ENCODE measurements at places on chromosomes 7 and 10. TPM values are rescaled to one million over a fixed set of nuclear protein-coding genes. Genes with fewer than 3 reads are reported as not detected.

DNA sequence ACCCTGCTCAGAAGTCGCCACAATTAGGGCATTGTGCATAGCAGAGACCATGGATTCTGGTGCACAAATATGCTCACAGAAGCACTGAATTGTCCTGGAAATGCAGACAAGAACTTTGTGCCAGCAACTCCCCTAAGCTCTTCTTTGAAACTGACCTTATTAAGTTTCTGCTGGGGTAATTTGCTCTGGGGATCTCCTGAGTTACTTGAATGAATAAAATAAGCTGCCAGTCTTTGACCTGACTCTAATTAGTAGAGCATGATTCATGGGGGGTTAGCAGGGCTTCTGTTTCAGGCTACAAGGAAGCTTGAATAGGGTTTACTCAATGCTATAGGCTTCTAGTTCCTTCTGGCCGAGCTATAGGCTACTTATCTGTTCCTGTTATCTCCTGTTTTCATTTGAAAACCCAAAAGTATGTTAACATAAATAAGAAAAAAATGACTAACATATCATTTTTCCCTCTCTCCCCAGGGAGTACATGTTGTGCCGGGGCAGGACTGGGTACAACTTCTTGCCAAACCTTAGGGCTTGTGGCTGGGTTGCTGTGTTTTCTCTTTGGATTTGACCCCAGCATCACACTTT, 169.0 kb upstream of the TMEM229A start:
- no peak for DNase-seq
- peaks cover 2% of the 10 kb centered on the region for H3K36me3 ChIP-seq
- no peak overlapping the region for H3K4me3 ChIP-seq

- H3K36me3 ChIP-seq = no peaks in the 10 kb centered on the region
- no peaks in the 10 kb centered on the region for H3K4me1 ChIP-seq
- no peak overlapping the region for H3K27ac ChIP-seq
- H3K27me3 ChIP-seq = peaks cover 61% of the 10 kb centered on the region
- DNase-seq = no peak
Measured at GRCh38 chr7:41699516-41699915, 3.4 kb downstream of the INHBA start.

DNA sequence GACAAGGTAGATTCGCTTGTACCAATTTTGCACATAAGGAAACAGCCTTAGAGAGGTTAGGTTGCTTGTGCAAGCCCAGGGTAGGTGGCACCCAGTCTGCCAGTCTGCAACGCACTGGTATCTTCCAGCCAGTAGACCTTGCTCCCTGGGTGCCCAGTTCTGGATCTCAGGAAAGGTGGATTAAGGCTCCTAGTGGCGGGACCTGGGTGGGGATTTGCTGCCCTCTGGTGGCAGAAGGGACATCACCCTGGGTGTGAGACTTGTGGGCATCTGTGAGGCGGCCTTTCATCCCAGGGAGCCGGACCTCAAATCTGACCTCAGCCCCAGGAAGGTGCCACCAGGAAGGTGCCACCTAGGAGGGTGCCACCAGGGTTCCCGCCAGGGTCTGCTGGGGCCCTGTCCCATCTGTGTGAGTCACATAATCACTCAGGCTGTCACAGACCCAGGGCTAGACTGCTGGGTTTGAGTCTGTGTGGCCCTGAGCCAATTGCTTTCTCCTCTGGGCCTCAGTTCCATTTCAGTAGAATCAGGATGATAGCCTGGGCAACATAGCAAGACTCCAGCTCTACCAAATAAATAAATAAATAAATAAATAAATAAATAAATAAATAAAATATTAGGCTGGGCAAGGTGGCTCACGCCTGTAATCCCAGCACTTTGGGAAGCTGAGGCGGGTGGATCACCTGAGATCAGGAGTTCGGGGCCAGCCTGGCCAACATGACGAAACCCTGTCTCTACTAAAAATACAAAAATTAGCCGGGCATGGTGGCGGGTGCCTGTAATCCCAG, 5.3 kb upstream of the PRKRIP1 start:
- H3K4me3 ChIP-seq = no peak overlapping the region
- no peak overlapping the region for H3K27ac ChIP-seq
- DNase-seq = peak; percentile 74
- H3K36me3 ChIP-seq = peaks cover 3% of the 10 kb centered on the region
- peaks cover 17% of the 10 kb centered on the region for H3K4me1 ChIP-seq

GRCh38 chr10:123967626-123968243, 76.1 kb upstream of the CPXM2 start:
- no peaks in the 10 kb centered on the region for H3K36me3 ChIP-seq
- no peaks in the 10 kb centered on the region for H3K4me1 ChIP-seq
- H3K4me3 ChIP-seq = no peak overlapping the region
- DNase-seq = peak; percentile 72
- peaks cover 69% of the 10 kb centered on the region for H3K27me3 ChIP-seq
- no peak overlapping the region for H3K27ac ChIP-seq

DNA sequence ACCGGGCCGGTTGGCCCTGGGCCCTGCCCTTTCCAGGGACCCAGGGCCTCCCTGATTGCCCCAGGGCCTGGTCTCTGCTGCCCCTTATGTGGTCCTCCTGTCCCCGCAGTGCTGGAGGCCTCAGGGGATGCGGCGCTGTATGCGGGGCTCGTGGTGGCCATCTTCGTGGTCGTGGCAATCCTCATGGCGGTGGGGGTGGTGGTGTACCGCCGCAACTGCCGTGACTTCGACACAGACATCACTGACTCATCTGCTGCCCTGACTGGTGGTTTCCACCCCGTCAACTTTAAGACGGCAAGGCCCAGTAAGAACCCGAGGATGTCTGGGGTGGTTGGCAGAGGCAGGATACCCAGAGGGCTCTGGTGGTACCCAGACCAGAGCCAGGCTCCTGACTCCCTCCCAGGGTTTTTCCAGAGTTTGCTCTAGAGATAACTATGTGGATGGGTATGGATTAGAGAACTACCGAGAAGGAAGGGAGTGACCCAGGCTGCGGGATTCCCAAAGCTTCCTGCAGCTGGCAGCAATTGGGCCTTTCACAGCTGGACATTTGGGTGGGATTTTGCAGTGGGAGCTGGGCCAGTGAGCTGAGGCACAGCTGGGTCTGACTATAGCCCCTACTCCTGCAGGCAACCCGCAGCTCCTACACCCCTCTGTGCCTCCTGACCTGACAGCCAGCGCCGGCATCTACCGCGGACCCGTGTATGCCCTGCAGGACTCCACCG, 28.1 kb upstream of the SLC29A3 start:
- H3K36me3 ChIP-seq = no peaks in the 10 kb centered on the region
- no peak overlapping the region for H3K27ac ChIP-seq
- H3K27me3 ChIP-seq = no peaks in the 10 kb centered on the region
- no peak for DNase-seq
- H3K4me3 ChIP-seq = no peak overlapping the region

DNA sequence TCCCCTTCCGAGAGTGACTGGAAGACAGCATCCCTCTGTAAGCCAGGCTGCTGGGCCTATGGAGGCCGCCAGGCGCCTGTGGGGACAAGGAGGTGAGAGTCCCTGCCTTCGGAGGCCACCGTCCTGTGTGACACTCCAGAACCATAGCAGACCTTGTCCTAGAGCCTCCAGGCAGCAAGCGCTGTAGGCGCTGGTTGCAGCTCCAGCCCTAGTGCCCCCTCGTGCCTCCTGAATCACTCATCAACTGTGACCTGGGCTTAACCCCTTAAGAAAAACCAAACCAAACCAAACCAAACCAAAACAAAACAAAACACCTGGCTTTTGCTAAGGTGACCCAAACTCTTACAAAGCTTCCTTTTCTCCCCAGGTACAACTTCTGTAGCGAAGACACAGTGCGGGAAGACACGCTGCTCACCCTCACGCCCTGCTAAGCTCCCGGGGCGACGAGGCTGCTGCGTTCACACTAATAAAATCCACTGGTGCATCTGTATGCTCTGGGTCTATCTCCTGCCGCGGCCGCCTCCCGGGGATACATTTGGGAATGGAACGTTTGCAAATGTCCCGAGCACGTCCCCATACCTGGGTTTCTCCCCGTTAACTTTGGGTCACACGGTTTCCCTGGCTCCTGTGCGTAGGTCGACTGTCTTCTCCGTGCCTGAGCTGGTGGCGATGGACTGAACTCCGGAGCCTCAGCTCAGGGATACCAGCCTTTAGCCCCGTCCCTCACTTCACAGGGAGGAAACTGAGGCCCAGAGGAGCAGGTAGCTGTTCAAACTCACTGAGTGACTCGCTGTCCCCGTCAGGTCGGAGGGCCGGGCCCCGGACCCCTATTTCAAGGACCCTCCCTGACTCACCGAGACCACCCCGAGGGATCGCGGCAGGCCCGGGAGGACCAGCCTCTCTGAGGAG, 11.8 kb upstream of the PNLIPRP2 start:
- H3K27ac ChIP-seq = no peak overlapping the region
- H3K36me3 ChIP-seq = no peaks in the 10 kb centered on the region
- no peak overlapping the region for H3K4me3 ChIP-seq
- no peaks in the 10 kb centered on the region for H3K4me1 ChIP-seq

GRCh38 chr7:88276605-88277153, 30.0 kb downstream of the STEAP4 start:
- no peak overlapping the region for H3K4me3 ChIP-seq
- H3K27ac ChIP-seq = no peak overlapping the region
- H3K36me3 ChIP-seq = no peaks in the 10 kb centered on the region
- H3K4me1 ChIP-seq = no peaks in the 10 kb centered on the region
- H3K27me3 ChIP-seq = peaks cover 5% of the 10 kb centered on the region

- peak; percentile 35 for DNase-seq
- no peaks in the 10 kb centered on the region for H3K4me1 ChIP-seq
- no peak within 1 kb of the TSS for H3K27ac ChIP-seq
- H3K4me3 ChIP-seq = peak within 1 kb of the TSS; percentile 78
- no peaks in the 10 kb centered on the region for H3K36me3 ChIP-seq
Measured at GRCh38 chr10:43076876-43077420, at the start of gene RET. Gene RET, plus strand, starts transcription at chr10:43077069. Its CDS starts 190 bp downstream, at chr10:43077259.

DNA sequence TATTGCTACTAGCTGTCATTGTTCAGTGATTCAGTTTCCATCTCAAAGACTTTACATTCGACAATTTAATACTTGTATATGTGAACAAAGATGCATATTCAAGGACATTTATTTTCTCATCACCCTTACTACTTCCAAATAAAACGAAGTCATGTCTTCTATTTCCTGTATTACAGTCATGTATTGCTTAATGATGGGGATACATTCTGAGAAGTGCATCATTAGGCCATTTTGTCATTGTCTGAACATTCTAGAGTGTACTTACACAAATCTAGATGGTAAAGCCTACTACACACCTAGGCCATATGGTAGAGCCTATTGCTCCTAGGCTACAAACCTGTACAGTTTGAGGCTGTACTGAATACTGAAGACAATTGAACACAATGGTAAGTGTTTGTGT, 6.5 kb downstream of the C10orf95 start:
- H3K27ac ChIP-seq = no peak overlapping the region
- peaks cover 10% of the 10 kb centered on the region for H3K4me1 ChIP-seq
- no peaks in the 10 kb centered on the region for H3K27me3 ChIP-seq
- no peak for DNase-seq
- H3K36me3 ChIP-seq = no peaks in the 10 kb centered on the region
- no peak overlapping the region for H3K4me3 ChIP-seq

DNA sequence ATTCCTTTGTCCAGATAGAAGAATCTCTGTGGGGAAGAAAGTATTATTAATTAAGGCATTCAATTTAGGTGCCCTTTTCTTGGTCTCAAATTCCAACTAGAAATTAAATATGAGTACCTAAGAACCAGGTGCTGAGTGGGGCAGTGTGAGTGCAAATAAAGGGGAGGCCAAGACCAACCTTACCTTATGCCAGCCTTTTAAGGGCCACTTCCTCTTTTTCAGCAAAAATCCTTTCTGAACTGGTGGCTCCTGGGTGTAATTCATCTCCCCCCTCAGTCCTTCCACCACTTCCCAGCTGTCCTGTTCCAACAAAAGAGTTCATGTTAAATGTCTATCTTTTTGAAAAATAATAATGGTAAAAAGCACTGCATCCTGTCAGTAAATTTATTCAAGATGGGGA, 108.2 kb downstream of the OSBPL3 start:
- H3K27me3 ChIP-seq = no peaks in the 10 kb centered on the region

DNA sequence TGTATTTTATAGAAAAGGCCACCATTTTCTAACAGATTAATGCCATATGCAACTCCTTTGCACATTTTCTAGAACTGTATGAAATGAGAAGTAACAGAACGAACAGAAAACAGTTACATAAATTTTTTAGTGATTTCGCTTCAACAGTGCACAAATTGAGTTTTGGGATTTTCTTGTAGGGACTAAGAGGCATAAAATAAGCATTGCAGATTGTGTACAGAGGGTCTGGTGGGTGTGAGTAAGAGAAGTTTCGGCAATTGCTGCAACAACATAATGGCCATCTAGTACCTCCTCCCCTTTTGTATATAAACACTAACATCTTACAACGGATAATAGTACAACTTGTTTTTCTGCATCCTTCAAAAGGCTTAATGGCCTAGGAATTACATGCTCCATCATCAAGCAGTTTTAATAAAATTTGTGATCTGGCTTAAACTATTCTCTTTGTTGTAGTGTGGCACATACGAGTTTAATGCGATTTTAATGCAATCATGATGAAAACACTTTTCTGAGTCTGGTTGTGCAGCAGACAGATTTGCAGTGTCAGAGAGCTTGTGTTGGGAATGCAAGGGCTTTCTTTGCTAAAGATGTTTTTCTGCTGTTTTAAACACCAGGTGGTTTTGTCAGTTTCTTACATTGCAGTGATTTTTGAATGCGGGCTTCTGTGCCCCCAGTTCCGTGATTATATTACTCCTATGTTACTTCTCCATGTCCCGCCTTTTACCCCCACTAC, 2.9 kb downstream of the GLCCI1 start:
- peaks cover 45% of the 10 kb centered on the region for H3K4me1 ChIP-seq
- DNase-seq = no peak
- H3K4me3 ChIP-seq = no peak overlapping the region

- H3K27me3 ChIP-seq = peaks cover 30% of the 10 kb centered on the region
- DNase-seq = no peak
- no peak overlapping the region for H3K4me3 ChIP-seq
- peaks cover 14% of the 10 kb centered on the region for H3K36me3 ChIP-seq
Measured at GRCh38 chr10:13078912-13079775, 20.8 kb upstream of the OPTN start.

- H3K4me1 ChIP-seq = peaks cover 99% of the 10 kb centered on the region
- H3K4me3 ChIP-seq = peak overlapping the region; percentile 71
- peak overlapping the region; percentile 99 for H3K27ac ChIP-seq
- H3K36me3 ChIP-seq = peaks cover 1% of the 10 kb centered on the region
- no peaks in the 10 kb centered on the region for H3K27me3 ChIP-seq
- no peak for DNase-seq
Measured at GRCh38 chr10:22656036-22656435, 58.3 kb downstream of the PIP4K2A start.

- H3K4me3 ChIP-seq = no peak overlapping the region
- peak; percentile 39 for DNase-seq
- peaks cover 13% of the 10 kb centered on the region for H3K4me1 ChIP-seq
- no peaks in the 10 kb centered on the region for H3K36me3 ChIP-seq
Measured at GRCh38 chr10:58435297-58435985, 50.2 kb downstream of the TFAM start.

- no peak overlapping the region for H3K4me3 ChIP-seq
- no peak overlapping the region for H3K27ac ChIP-seq
- H3K4me1 ChIP-seq = peaks cover 5% of the 10 kb centered on the region
- no peaks in the 10 kb centered on the region for H3K36me3 ChIP-seq
Measured at GRCh38 chr10:89540420-89540949, 5.1 kb upstream of the SLC16A12 start.

GRCh38 chr10:131129544-131129943, 182.0 kb downstream of the TCERG1L start:
- no peak for DNase-seq
- H3K27ac ChIP-seq = no peak overlapping the region
- no peaks in the 10 kb centered on the region for H3K36me3 ChIP-seq
- H3K4me1 ChIP-seq = no peaks in the 10 kb centered on the region
- H3K4me3 ChIP-seq = no peak overlapping the region

- no peak for DNase-seq
- peaks cover 25% of the 10 kb centered on the region for H3K27me3 ChIP-seq
- H3K27ac ChIP-seq = no peak overlapping the region
Measured at GRCh38 chr7:74284781-74285259, 4.4 kb upstream of the CLIP2 start.

The SH2D4B gene
- 0.34 TPM for total RNA-seq

The ARMH3 gene
- 23.1 TPM for total RNA-seq

The LRRD1 gene
- not detected for total RNA-seq

The PRRT4 gene
- total RNA-seq = 0.70 TPM

The GNAT3 gene
- total RNA-seq = not detected

The PNLIP gene
- total RNA-seq = not detected

The LIPM gene
- total RNA-seq = not detected

Data from activated T-cell treated with anti-CD3 and anti-CD28 coated beads, Interleukin-2, amount 50 U/mL, for 72 hours (primary cell).